ENCODE measurements at places on chromosomes 5 and 9.
A peak's percentile ranks its signal among the peaks of the same experiment; 100 is the strongest.

DNA sequence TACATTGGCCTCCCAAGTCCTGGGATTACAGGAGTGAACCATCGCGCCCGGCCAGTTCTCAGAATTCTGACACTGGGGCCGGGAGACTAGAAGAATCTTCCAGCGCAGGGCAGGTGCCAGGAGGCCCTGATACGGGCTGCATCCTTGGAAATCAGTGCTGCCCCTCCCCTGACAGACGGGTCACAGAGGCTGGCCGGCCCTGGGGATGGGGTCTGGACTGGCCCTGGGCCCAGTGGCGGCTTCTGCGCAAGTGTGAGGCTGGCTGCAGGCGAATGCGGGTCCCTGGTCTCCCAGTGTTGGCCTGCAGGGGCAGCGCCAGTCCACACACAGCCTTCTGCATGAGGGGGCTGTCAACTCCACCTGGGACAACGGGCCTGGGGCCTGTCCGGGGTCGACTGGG is 831 bp upstream of the TBC1D9B start:
- DNase-seq, result no peak

DNA sequence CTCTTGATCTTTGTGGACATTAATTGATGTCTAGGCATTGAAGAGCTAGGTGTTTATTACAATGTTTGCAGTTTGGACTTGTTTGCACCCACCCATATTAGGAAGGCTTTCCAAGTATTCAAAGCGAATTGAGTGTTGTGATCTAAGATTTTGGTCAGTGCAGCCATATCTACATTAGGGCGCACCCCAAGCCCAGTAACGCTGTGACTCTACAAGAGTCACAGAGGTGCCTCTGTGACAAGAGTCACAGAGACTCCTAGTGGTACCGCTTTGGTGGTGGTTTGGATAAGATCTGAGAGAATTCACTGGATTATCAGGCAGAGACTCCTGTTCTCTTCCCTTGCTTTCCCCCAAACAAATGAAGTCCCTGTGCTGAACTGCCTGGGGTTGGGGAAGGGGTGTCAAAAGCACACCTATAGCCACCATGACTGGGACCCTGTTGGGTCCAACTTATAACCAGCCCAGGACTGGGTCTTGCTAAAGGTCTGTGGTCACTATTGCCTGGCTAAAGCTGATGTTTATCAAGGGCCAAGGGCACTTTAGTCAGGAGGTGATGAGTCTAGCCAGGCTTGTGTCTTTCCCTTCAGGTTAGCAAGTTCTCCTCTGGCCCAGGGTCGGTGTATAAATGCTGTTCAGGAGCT is 114.1 kb upstream of the RIOK2 start:
- DNase-seq, result peak; percentile 19

- DNase-seq, result no peak
Observed at GRCh38 chr9:79120941-79121340, 450.8 kb upstream of the TLE4 start.

DNA sequence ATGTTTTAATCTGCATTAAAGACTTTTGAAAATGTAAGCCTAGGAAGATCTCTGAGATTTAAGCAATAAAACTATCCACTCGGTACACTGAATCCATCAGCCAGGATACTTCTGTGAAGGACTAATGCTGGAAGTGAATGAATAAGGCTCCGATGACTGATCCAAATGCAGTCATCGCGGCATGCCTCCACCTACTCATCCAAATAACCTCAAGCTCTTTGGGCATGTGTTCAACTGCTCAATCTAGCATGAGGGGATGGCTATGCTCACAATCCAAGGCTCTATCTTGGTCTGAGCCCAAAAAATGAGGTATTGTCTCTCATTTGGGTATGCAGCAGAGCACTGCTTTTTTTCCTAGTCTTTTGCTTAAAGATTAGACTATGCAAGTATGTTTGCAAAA is 19.2 kb downstream of the MARCHF3 start:
- DNase-seq, result peak; percentile 51

GRCh38 chr5:110803467-110804326 is 64.9 kb downstream of the SLC25A46 start:
- no peak for DNase-seq

GRCh38 chr9:89863141-89863540 is 258.3 kb downstream of the GADD45G start:
- DNase-seq, result no peak

DNA sequence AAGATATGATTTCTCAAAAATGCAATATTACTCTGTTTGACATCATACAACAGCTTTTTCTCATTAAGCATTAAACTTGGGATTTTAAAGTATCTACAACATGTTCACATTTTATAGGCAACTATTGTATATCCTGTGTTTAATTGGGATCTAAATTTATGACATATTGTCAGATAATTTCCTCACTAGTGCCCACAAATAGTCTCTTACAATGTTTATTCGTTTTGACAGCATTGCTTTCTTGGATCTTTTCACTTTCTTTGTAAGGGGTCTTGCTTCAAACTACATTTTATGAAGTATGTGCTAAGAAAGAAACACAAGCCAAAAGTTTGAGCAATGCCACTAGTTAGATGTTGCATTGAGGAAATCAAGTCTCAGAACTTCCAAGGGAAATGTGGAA is 285.1 kb downstream of the TMEM167A start:
- DNase-seq, result no peak

- DNase-seq, result no peak
Observed at GRCh38 chr9:88477300-88477751, 57.7 kb upstream of the NXNL2 start.

- DNase-seq, result no peak
Observed at GRCh38 chr9:122827761-122828093, 661 bp downstream of the PDCL start.

- no peak for DNase-seq
Observed at GRCh38 chr9:71886015-71886414, 25.0 kb downstream of the ABHD17B start.

DNA sequence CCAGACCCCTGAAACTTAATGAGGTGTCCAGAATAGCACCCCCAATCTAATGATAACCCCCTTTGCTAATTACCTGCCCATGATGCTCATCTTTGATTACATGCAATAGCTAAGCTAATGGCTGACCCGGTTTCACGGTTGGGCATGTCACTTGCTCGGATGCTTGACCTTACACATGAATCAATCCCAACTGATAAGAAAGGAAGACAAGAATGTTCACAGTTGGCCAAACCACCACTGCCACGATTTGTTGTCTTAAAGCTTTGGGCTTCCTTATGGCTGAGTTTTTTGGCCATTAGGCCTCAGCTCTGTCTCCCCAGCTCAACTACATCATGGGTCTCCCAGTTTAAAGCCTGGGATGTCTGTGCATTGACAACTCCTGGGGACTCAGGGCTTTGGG is 53.1 kb upstream of the TGFBR1 start:
- DNase-seq, result no peak

- no peak for DNase-seq
Observed at GRCh38 chr9:32665101-32665500, 29.6 kb upstream of the TAF1L start.

GRCh38 chr5:7537573-7537972 is 141.6 kb downstream of the ADCY2 start:
- DNase-seq, result no peak

DNA sequence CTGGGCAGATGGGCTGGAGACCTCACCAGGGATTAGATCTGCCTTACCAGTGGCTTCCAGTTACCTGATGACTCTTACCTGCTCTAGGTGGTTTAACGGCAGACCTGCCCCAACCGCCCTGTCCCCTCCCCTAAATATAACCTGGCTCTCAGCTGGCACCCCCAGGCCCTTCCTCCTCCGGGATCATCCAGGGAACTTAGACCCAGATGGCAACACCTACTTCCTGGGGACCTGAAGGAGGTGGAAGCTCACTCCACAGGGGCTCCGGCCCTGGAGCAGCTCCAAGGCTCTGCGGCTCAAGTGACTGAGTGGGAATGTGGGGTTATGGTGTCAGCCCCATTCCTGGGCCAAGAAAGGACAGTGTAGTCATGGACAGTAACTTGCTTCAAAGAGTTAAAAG is 130.4 kb downstream of the OLFM1 start:
- DNase-seq, result no peak

DNA sequence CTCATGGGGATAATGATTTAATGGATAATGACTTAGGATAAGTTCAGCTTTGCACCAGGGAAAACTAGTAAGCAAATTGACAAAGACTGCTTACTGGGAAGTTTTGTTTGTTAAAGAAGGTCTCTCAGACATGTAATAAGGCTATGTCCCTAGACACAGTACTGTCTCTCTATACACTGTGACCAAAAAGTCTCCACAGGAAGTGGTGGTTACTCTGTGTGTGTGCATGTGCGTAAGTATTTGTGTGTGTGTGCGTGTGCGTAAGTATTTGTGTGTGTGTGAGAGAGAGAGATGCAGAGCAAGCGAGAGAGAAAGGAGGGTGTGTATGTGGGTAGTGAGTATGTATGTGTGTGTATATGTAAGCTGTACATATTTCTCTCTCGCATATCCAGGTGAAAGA is 229.6 kb downstream of the GLIS3 start:
- DNase-seq, result no peak

GRCh38 chr9:35646153-35646532 is 4.6 kb downstream of the SIT1 start:
- no peak for DNase-seq

DNA sequence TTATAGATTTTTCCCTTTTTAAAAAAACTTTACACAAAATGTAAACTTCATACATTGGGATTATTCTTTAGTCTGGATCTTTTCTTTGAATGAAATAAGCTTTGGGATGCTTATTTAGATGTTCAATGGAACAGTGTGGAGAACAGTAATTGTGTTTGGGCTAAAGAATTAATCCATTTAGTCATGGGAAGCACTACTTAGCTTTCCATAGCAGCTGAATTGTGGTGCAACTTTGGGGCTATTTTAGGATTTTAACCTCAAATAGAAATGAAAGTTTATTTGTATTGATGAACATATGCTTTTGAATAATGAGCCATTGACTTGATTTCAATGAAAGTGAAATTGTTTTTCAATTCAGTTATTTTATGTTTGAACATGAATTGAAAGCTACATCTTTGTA is 72.4 kb downstream of the ZCCHC7 start:
- DNase-seq, result no peak

- no peak for DNase-seq
Observed at GRCh38 chr5:74541381-74541781, 99.1 kb downstream of the ENC1 start.

GRCh38 chr5:16144416-16144815 is 35.2 kb downstream of the MARCHF11 start:
- DNase-seq, result no peak

DNA sequence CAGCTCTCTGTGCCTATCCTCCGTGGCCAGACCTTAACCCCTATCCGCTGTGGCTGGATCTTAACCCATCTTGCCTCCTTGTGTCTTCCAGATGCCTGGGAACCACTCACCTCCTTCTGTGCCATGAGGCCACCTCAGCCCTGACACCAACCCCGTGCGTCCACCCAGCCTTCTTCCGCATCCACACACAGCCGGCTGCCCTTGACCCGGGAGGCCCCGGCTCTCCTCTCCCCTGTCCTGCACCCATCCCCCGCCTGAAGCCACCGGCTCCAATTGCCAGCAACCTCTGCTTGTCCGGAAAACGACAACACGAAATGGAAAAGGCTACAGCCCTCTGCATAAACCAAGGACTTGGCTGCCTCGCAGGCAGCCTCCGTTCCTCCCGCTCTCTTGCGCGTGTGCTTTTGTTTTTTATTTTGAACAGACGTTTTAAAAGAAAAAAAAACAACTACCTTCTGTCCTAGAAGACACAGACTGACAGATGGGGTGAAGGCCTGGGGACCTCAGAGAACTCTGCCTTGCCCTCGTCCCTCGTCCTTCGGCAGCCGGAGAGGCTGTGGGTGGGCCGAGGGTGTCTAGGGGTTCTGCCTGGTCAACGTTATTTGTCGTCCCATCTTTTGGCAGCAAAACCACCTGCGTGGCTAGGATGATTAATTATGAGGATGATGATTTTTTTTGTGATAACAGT is 32.5 kb upstream of the HMCN2 start:
- DNase-seq, result no peak
